ENCODE measurements at places on chromosomes 12 and 14. TPM values are rescaled to one million over a fixed set of nuclear protein-coding genes. Genes with fewer than 3 reads are reported as not detected.

The OR6C2 gene
- total RNA-seq: not detected

The OTOGL gene
- total RNA-seq: 1.3 TPM

DNA sequence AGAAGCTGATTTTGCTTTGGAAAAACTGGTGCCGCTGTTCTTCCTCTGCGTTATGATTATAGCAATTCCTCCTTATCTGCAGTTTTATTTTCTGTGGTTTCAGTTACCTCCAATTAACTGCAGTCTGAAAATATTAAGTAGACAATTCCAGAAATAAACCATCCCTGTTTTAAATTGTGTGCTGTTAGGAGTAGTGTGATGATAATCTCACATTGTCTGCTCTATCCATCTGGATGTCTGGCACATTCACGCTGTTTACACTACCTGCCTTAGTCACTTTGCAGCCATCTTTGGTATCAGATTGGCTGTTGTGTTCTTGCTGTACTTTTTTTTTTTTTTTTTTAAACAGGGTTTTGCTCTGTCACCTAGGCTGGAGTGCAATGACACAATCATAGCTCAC lies 141.0 kb downstream of the GRIP1 start:
- no peaks in the 10 kb centered on the region for H3K36me3 ChIP-seq
- H3K27me3 ChIP-seq: no peaks in the 10 kb centered on the region
- no peak overlapping the region for H3K4me3 ChIP-seq
- no peak overlapping the region for H3K27ac ChIP-seq

DNA sequence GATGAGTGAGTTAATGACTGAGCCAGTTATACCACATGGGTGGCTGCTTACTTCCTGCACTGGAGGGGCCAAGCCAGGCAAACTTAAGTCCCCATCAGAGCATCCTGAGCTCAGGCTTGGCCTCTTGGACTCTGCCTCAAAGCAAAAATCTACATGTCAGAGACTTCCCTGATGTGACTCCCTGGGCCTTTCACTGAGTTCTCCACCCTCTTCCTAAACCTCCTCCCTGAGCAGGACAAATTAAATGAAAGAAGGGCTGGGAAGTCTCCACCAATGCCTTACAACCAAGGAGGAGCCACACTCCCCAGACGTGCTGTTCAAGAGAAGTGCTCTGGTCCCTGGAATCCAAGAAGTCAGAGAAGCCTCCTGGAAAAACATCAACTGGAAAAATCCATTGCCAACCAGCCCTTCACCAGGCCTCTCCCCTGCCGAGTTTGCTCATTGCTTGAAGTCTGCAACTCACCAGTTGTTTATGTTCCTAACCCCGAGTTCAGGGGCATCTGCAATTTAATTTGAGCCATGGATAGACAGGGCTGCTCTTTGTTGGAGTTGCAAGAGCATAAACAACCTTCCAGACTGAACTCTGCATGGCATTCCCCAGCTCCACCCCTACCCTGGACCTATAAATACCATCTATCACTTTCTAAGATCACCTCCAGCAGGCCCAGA lies 160.5 kb downstream of the ANO2 start:
- H3K4me3 ChIP-seq: no peak overlapping the region
- no peaks in the 10 kb centered on the region for H3K4me1 ChIP-seq
- no peak for DNase-seq

GRCh38 chr14:30243805-30244204 lies 315.2 kb upstream of the G2E3 start:
- no peaks in the 10 kb centered on the region for H3K27me3 ChIP-seq
- DNase-seq: no peak
- no peaks in the 10 kb centered on the region for H3K36me3 ChIP-seq
- no peak overlapping the region for H3K27ac ChIP-seq
- no peak overlapping the region for H3K4me3 ChIP-seq
- H3K4me1 ChIP-seq: no peaks in the 10 kb centered on the region

DNA sequence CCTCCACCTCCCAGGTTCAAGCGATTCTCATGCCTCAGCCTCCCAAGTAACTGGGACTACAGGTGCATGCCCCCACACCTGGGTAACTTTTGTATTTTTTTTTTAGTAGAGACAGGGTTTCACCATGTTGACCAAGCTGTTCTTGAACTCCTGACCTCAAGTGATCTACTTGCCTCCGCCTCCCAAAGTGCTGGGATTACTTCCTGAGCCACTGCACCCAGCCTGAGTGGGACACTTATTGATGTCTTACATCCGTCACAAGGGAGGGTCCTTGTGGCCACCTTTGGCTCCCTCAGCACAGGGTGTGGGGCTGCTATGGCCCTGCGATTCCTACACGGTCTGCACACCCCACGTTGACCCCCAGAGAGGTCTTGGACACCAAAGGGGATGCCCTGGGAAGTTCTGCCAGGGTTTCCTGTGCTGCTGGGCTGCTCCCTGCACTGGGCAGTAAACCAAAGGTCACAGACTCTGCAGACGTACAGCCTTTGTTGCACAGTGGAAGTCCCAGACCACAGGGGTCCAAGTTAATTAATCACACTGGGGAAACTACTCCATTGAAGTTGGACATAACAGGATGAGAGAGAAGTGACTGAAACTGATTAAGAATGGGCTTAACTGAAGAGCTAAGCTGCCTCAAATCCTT lies 95.7 kb downstream of the SAMD4A start:
- H3K36me3 ChIP-seq: no peaks in the 10 kb centered on the region
- no peaks in the 10 kb centered on the region for H3K27me3 ChIP-seq
- H3K4me1 ChIP-seq: peaks cover 4% of the 10 kb centered on the region

The TAS2R7 gene
- total RNA-seq: not detected

The ANG gene
- total RNA-seq: 9.4 TPM

GRCh38 chr14:103128631-103129300 lies 5.5 kb downstream of the TNFAIP2 start:
- peaks cover 77% of the 10 kb centered on the region for H3K4me1 ChIP-seq
- peaks cover 10% of the 10 kb centered on the region for H3K27me3 ChIP-seq
- H3K4me3 ChIP-seq: no peak overlapping the region
- peak; percentile 33 for DNase-seq
- H3K27ac ChIP-seq: no peak overlapping the region

- no peaks in the 10 kb centered on the region for H3K36me3 ChIP-seq
- DNase-seq: no peak
- no peak overlapping the region for H3K4me3 ChIP-seq
- H3K27ac ChIP-seq: no peak overlapping the region
- H3K4me1 ChIP-seq: peaks cover 14% of the 10 kb centered on the region
These were observed 380.4 kb upstream of the DDHD1 start for GRCh38 chr14:53533384-53533970.

DNA sequence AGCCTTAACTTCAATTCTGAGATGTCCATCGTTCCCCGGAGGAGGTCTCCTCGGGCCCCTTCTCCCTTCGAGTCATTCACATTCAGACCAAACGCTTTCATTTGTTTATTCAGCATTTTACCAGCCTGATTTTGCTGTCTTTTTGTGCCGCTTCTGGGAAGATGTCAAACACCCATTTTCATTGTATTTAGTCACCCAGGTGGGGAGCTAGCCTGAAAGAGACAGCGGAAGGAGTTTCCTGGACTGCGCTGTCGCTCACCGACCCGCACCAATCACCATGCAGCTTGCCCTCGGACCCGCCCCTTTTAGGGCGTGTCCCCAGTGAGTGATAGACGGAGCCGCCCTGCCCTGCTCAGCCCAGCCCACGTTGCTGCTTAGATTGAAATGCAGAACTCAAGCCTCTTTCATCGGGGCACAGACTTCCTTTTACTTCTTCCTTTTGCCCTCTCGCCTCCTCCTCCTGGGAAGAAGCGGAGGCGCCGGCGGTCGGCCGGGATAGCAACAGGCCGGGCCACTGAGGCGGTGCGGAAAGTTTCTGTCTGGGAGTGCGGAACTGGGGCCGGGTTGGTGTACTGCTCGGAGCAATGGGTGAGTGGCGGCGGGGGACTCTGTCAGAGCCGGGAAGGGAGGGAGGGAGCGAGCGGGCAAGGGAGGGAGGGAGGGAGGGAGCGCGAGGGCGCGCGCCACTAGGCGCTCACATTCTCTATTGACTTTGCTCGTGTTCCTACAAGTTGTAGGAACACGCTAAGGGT lies at the start of gene PAX9:
Gene PAX9 (plus strand): TSS at position 355 of the 752 bp plus-strand sequence. CDS start 230 bp downstream, at position 585.
- H3K4me1 ChIP-seq: peaks cover 83% of the 10 kb centered on the region
- H3K4me3 ChIP-seq: peak within 1 kb of the TSS; percentile 52
- DNase-seq: peak; percentile 78
